ENCODE measurements at places on chromosomes 1 and 21.

- DNase-seq, result no peak
Observed at GRCh38 chr21:45572783-45573451, 30.7 kb upstream of the SLC19A1 start.

- DNase-seq, result no peak
Observed at GRCh38 chr21:36015045-36015444, 45.3 kb downstream of the SETD4 start.

GRCh38 chr1:230976360-230976759 is 2.3 kb downstream of the TTC13 start:
- no peak for DNase-seq

GRCh38 chr1:107833061-107833460 is 131.9 kb downstream of the VAV3 start:
- no peak for DNase-seq

- DNase-seq, result no peak
Observed at GRCh38 chr1:165942062-165942461, 114.6 kb downstream of the UCK2 start.

- peak; percentile 6 for DNase-seq
Observed at GRCh38 chr1:239803781-239804180, 287.9 kb upstream of the FMN2 start.

GRCh38 chr1:109225308-109225707 is 11.6 kb downstream of the SARS1 start:
- DNase-seq, result no peak

DNA sequence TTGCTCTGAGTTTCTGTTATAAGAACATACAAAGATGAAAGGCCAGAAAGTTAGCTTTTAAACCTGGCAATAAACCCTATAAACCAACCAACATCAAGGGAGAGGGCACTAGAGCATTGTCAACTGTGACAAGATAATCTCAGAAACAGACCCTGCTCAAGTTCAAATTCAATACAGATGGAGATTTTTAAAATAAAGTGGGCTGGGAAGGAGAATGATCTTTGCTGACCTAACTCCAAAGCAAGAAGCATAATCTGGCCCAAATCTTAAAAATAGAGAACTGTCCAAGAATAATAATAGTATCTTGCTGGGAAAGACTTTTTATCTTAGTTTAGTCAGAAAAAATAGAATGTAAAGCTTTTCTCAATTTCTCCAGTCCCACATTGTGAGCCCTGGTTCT is 485.5 kb downstream of the DISC1 start:
- no peak for DNase-seq

DNA sequence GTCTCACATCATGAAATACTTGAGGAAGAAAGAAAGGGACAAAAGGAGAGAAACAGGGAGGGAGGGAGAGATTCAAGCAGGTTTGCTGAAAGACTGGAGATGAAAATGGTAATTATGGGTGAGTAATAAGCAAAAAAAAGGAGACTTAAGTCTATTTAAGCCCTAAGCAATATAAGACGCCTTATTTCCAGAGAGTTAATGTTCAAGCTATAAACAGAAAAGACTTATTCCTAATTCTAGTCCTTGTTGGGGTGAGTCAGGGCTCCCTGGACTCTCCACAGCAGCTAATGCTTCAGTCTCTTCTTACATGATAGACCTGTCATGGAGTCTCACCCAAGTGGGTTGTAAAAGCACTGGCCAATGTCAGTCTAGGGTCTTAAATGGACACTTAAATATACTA is 619.2 kb downstream of the SMYD3 start:
- DNase-seq, result no peak

- DNase-seq, result peak; percentile 98
Observed at GRCh38 chr1:172909606-172910326, 141.0 kb downstream of the TNFSF18 start.

DNA sequence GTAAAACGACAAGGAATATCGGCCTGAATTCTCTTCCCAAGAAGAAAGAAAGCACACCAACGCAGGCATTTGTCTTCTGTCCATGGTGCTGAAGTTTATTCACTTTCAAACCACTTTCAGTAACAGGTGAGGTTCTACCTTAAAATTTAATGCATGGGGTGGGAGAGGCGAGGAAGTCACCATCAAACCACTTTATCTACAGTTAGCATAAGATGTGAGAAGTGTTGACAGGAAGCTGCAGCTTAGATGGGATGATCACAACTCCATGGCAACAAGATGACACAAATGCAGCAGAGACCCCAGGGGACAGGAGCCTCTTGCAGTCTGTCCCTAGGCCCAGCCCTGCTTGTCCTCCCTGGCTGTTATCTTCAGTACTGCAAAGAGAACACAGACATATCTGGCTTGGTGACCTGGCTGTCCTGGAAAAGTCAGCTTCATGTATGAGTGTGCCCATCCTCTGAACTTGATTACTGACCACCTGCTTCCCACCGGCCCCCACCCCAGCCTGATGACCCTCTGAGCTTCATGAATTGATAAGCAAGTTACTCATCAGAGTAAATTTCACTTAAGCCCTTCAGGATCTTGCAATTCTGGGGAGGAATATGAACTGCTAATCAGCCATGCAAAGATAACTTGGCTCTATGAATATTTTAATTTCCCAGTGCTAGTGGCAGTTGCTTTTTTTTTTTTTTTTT is 1.8 kb downstream of the NPPA start:
- DNase-seq, result no peak

GRCh38 chr1:199832451-199832850 is 195.1 kb upstream of the NR5A2 start:
- no peak for DNase-seq

DNA sequence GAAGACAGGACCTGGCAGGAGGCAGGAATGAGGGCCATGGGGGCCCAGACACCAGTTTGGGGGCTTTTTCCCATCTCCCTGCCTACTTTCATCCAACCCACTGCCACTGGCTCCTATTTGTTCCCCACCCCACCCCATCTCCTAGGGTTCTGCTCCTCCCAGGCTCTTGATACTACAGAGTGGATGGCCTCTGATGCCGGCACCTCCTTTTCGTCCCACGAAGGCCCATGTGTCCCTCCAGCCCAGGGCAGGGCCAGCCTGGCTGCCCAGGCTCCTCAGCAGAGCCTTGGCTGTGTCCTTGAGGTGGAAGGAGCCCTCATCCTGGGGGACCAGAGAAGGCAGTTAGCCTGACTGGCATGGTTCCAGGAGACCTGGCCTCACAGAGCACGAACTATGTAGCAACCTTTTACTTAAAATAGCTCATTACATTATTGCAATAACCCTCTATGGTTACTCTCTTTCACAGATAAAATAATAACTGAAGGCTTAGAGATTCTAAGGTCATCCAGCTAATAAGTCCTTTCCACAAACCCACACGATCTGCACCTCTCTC is 3.5 kb downstream of the POMGNT1 start:
- DNase-seq, result no peak
